Stimulated activated CD8-positive, alpha-beta memory T cell treated with anti-CD3 and anti-CD28 coated beads, Interleukin-7, amount 100 ng/mL, for 1 hour (primary cell): ENCODE measurements at places on chromosomes 1 and 21.

- no peak for DNase-seq
These were observed 269.8 kb upstream of the KAZN start for GRCh38 chr1:14328685-14329084.

DNA sequence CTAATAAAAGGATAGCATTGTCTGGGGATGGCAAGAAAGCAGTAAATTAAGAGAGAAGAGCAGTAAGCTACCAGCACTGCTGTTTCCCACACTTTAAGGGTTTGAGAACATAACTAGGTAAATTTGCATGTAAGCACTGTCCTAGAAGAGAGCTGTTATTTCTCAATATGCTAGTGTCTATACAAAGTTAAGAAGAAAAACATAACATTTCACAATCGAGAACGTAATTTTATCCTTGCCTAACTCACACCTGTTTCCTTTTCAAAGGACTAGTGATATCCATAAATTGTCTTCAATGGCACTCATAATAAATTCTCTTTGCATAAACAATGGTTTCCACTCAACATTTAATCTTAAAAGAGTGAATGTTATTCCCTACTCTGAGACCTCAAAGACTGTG is 576.0 kb downstream of the PTBP2 start:
- DNase-seq: no peak

DNA sequence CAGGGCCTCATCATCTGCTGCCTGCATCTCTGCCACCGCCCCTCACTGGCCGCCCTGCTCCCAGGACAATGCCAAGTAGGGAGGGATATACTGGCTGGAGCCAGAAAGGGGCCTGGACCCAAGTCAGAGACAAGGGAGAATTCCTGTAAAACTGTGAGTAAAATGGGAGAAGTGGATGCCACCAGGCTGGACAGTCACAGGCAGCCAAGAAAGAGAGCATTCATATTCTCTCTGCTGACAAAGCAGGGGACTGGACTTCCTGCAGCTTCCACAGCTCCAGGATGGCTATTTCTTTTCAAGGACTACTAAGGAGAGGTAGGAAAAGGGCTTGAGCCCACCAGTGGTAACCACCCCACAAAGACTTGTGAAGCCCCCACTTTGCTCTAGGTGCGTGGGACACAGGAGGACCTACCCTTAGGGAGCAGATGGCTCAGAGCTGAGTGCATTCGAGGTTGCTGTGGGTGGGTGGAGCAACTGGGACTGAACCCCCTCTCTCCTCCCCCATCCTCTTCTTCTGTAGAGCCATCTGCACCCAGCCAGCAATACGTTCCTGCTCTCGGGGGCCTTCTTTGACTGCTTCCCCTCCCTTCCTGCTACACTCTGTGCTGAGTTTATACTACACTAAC is 57.5 kb downstream of the GLIS1 start:
- DNase-seq: no peak

DNA sequence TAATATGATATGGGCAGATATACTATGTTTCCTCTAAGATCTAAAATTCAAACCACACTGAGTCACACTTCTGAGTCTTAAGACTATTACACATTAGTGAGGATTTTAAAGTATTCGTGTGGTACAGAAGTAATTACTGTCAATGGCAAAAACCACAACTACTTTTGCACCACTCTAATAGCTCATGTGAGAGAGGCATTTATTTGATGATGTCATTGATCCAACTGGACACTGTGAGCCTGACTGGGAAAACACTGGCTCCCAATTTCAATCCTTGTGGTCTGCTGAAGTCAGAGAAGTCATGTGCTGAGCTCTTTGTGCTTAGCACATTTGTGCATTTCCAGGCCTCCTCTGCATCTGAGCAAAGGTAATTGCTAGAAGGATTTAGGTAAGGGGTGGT is 377.8 kb downstream of the USH2A start:
- DNase-seq: no peak

DNA sequence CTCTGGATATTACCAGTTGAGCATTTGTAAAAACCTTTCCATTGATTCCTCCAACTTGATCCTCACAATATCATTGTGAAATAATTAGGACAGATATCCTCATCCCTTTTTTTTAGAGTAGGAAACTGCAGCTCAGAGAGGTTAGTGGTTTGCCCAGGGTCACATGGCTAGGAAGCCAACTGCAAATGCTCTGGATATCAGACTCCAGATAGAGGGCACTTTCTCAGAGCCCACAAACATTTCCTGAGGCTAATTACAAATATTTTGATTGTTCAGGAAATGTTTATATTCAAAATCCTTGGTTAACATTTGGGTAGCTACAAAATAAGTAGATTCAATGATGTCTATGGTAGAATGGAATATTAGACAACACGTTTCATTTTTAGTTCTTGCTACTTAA is 154.8 kb upstream of the DPYD start:
- no peak for DNase-seq

GRCh38 chr1:198918920-198919319 is 280.1 kb downstream of the PTPRC start:
- no peak for DNase-seq

- DNase-seq: no peak
These were observed 2.6 kb downstream of the TEDDM1 start for GRCh38 chr1:182397653-182398393.

GRCh38 chr1:157119008-157119407 is 19.2 kb downstream of the ETV3 start:
- no peak for DNase-seq

DNA sequence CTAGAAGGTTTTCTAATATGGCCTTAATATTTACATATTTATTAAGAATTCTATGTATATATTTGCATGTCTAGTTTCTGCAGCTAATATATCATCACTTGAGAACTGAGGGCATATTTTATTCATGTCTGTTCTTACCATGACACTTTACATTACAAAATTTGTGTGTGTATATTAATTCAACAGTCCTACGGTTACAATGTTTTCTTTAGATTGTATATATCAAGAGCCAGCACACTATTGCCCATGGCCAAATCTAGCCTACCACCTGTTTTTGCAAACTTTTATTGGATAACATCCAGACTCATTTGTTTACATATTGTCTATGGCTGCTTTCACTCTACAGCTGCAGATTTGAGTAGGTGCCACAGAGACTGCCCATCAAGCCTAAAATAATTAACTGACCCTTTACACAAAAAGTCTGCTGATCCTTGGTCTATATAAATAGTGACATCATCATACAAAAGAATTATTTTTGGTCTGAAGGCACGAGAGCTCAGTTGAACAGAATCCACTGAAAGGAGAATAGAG is 577.4 kb upstream of the PBX1 start:
- DNase-seq: no peak

DNA sequence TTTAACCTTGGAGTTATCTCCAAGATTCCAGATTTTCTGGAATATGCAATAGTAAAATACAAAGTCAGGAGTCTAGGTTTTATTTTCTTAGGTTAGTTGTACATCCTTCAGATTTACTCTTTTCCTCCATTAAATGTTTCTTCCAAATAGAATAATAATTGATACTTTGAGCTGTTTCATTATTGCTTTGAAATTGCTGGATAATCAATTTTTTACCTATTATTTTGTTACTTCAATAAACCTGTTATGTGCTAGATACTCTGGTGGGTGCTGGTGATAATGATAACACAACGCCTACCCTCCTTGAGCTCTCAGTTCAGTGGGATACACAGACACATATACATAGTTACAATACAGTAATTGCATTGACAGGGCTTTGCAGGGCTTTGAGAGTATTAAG is 79.4 kb downstream of the GPR161 start:
- no peak for DNase-seq

DNA sequence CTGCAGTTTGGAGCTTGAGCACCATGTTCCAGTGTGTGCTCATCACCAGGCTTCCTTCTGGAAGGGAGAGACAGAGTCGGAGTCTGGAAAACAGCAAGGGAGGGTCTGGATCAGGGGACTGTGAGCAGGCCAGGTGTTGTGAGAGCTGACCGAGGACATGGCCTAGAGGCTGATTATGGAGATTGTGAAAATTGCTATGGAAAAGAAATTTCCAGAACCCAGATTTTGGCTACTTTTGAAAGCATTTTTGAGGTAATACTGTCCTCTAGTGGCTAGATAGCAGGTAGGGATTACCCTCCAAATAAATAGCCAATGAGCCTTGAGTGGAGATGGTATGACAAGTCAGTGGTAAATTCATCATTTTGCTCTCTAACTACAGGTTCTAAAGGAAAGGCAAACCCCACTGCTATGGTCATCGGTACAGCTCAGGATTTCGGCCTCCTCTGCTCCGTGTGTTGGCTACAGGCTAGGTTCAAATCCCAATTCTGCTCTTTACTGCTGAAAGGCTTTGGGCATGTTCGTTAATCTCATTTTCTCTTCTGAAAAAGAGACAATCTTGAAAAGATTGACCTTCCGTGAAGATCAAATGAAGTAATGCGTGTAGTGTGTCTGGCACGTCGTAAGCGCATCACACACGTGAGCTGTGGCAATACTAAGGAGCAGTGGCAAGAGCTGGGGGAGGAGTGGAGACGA is 1.0 kb upstream of the HAO2 start:
- DNase-seq: no peak

DNA sequence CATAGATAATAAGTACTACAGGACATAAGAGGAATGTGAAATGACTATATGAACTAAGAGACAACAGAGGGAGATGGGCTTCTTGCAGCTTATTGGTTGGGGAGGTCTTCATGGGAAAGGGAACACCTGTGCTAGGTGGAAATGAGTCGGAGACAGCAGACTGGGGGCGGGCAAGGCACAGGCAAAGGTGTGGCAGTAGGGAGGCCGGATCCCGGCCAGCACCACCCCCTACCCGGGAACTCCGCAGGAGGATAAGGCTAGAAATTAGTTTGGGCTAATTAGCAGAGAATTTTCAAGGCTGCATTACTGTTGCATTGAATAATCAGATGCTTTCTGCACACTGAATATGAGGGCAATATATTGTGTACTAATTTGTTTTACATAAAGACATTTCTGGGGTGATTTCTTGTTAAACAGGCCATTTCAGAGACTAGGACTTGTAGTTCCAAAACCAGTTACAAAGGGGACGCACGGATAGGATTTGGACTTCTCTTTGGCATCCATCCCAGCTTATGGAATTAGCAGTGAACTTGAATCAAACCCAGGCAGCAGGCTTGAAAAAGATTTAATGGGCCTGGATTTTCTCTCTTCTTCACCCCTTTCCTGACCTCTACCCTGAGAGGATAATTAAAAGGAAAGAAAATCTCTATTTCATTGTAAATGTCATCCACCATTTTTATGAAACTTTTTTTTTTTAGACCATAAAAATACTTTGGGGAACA is 2.2 kb upstream of the HUNK start:
- DNase-seq: no peak

DNA sequence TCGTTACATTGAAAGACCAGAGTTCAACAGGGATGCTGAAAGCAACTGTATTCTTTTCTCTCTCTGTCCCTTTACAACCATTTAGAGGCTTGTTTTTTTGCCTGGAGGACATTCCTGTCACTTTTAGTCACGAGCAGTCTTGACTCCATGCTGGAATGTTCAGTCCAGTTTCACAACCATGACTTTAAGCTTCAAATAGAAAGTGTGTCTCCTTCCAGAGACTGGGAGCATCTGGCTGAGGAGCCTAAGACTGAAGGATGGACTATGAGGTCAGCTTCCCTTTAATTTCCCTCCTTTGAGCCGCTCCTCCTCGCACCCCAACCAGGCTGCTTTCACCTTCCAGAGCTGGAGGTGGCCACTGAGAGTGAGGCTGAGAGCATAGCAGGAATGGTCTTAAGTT is 10.5 kb upstream of the RYR2 start:
- DNase-seq: no peak

- DNase-seq: no peak
These were observed 145.0 kb upstream of the DNAH14 start for GRCh38 chr1:224784265-224785039.

DNA sequence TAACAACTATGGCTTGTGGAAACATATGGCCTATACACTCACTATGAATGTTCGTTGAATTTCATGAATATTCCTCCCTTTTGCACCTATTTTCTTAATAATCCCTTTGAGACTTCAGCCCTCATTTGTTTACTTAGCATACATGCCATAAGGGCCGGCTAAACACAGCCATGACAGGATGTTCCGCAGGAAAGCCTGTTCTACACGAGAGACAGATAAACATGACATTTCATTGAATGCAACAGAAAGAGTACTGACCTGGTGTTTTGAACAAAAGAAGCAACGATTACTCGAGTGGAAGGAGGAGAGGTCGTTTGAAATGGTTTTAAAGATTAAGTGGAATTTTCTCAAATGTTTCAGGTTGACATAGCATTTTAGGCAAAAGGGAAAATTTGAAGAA is 459.5 kb upstream of the CXADR start:
- no peak for DNase-seq

GRCh38 chr1:231544943-231545592 is 16.6 kb downstream of the TSNAX start:
- no peak for DNase-seq

- no peak for DNase-seq
These were observed 4.8 kb upstream of the WNT9A start for GRCh38 chr1:227952374-227953021.

DNA sequence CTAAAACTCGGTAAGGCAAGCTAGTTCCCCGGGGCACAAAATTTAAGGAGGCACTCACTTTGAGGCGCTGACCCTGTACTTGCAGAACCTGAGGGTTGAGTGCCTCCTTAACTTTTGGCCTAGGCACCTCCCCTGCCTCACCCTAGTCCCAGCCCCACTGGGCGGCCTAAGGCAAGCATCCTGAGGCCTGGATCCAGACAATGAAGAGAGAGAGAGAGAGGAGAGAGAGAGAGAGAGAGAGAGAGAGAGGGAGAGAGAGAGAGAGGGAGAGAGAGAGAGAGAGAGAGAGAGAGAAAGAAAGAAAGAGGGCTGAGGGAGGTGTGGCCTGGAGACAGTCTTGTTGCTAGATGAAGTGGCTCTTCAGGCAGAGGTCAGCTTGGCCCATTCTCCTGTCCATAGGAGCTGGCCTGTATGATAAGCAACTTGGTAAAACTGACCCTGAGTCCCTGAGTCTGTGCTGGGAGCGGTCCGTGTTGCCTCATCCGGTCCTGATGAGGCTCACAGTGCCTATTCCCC is 7.4 kb upstream of the LRRN2 start:
- no peak for DNase-seq

DNA sequence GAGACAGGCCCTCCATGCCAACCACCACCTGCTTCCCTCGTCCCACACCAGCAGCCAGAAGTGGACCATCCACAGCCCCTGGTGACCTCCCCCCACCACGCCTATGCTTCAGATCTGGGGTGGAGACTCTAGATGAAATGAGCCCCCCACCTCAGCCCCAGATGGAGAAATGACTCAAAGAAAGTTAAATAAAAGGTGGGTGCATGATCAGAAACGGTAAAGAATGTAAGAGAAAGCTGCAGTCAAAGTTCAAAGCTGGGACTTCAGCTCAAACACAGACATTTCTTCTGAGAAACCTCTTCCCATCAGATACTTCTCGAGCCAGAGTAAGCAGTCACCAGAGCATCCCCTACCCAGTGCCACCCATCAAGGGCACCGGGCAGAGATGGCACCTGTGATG is 43.1 kb upstream of the HMGB4 start:
- DNase-seq: no peak

DNA sequence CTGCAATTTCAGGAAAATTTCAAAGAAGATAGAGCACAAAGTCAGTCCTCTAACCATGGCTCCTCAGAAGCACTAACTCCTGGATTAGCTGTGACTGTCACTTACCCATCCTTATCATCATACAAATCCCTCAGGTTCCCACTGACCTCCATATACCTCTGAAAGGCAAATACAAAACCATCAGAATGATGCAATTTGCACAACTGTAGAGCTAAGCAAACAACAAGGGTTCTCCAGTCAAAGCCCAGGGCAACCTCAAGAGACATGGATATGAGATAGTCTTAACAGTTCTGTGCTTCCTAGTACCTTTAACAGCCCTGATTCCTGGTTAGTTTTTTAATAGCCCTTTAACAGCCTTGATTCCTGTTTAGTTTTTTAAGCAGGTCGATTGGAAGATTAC is 2.1 kb downstream of the SF3A3 start:
- DNase-seq: no peak
